NCI-H1417 treated with DMSO at 0.1 percent for 48 hours (cell line): ENCODE measurements at places on chromosomes 12 and 14.

DNA sequence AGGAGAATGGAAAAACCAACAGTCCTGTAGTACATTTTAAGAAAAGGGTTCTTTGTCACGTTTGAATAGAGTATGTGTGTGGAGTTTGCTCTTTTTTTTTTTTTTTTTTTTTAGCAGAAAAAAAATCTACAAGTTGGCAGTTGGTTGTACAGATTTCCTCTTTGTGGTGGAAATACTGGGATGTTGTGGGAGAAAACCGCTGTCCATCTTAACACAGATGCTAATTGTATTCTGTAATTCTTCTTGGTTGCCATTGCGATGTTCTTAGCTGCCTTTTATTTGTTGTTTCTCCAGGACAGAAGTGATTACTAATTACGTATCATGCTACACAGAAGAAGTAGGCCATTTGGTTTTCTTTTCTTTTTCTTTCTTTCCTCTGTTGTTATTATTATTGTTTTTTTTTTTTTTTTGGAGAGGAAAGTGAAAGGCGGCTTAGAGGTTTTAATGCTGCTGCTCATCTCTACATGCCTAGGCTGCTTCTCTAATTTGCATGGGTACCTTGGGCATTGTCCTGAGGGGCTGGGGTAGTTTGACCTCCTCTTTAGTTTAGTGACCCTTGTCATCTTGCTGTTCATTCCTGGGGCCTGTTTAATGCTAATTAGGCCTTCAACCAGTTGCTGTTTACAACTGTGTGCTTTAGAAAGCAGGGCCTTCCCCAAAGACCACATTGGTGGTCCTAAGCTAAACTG, 94.7 kb downstream of the TMTC2 start:
- DNase-seq: no peak

GRCh38 chr12:11085419-11085818, 6.7 kb downstream of the TAS2R43 start:
- no peak for DNase-seq

DNA sequence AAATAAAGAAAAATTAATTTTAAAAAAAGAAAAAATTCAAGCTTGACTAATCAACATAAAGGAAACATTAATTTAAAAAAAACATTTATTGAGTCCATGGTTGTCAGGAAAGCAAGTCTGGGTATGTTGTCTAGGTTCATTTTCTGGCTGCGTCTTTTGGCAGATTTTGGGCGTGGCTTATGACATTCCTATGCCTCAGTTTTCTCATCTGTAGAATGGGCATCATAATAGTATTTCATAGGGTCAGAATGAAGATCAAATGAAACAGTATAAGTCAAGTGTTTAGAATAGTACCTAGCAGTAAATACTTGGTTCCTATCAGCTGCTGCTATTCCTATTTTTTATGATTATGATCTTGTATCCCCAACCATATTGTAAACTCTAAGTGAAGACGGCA, 40.5 kb downstream of the MYO1H start:
- no peak for DNase-seq

DNA sequence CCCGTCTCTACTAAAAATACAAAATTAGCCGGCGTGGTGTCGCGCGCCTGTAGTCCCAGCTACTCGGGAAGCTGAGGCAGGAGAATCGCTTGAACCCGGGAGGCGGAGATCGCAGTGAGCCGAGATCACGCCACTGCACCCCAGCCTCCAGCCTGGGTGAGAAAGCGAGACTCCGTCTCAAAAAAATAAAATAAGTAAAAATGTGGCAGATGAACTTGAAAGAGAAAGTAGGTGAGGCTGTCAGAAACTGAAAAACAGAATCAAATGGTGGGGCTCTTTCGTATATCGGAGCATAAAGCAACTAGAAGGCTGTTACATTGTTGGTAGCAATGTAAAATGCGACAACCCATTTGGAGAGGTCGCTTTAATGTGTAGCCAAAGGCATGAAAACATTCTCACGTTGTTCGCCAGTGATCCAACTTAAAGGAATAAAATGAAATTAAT, 767 bp upstream of the CCNT1 start:
- no peak for DNase-seq
